ENCODE measurements at places on chromosomes 12 and 14. TPM values are rescaled to one million over a fixed set of nuclear protein-coding genes. Genes with fewer than 3 reads are reported as not detected.

Gene CCND2
- 115 TPM for total RNA-seq

Gene ANO4
- 0.20 TPM for total RNA-seq

Gene TBC1D30
- 1.5 TPM for total RNA-seq

Gene CCDC184
- total RNA-seq: 0.30 TPM

DNA sequence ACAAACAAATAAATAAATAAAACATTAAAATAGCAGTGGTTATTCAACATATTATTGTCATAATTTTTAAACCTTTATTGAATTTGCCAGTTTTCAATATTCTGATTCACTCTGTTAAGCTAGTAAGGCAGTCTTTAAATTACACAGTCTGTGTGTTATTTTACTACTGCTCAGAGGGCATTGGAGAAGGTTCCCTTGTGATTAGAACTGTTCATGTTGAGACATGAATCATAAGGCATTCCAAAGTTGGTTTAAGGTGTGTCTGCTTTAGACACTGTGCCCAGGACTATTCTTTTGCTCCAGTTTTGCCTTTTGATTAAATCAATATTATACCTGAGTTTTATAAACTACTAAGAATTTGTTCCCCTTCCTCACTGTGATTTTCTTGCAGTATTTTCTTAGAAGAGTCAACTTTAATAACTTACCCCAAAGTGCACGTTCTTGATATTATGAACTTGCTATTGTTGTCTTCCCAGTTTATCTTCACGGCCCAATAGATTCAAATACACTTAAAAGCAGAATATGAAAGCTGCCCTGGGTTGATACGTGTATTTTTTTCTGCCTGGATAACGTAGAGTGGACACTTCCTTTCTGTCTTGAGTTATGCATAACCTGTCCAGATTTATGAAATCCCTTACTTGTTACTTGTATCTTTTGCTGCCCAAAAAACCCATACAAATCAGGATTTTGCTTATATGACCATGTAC, 105.3 kb upstream of the BCAT1 start:
- DNase-seq: no peak

DNA sequence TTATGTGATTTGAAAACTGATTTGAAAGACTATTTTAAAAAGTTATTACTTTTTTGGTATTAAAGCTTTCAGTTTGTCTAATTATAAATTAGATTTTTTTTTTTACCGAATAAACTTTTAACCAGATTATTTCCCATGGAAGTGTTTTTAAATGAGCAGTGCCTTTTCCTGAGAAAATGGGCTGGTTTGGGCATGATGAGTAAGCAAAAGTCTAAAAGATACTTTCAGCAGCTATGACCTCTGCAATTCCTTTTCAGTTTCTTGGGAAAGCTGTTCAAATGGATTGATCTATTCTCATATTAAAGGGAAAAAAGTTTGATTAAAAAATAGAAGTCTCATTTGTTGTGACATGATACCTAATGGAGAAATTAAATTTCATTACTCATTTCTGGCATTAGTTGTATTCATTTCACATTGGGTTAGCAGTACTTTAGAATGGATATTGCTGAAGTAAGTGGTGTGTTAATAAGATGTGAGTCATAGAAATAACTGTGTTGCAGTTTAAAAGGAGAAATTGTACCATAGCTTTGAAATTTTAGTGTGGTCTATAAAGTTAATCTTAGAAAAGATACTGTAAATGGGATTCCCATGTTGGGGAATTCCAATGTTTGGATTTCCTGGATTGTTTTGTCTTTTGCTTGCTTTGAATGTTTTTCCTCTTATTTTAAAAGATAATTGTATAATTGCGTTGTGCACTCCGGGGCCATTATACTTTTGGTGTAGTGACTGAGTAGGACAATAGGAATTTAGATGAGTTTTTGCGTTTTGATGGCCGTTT, 21.0 kb downstream of the KTN1 start:
- no peak for DNase-seq

DNA sequence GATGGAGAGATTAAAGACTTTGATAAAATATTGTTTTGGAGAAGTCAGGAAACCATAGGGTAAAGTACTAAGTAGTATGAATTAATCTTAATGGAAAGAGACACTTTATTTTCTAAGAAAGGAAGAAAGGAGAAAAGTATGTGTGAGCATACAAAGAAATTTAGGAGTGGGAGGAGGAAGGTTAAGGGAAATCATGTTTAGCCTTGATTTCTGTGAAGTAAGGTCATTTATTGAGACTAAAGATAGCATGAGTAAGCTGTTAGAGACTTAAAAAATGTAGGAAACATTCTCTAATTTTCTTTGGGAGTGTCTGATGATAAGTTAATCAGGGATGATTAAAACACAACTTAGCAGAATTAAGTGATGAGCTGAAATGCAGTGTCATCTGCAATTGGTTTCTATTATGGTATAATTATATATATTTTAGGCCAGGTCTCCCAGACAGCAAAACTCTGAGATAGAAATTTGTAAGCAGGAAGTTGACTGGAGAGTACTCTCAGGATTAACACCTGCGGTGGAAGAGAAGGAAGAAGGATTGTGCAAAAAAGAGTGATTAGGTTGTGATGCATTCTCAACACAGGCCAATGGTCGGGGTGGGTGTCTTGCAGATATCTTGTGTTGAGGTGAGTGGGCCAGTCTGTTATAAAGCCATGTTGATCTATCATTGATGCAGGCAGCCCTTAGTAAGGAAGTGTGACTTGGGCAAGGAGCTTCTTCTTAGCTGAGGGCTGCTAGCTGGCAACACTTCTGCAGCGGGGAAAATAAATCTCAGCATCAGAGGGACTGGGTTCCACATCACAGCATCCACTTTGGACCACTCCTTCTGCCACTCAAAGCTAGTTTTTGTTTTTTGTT, 256.2 kb downstream of the AEBP2 start:
- no peak for DNase-seq

- no peak for DNase-seq
Measured at GRCh38 chr12:52872644-52873389, 24.0 kb upstream of the KRT78 start.

DNA sequence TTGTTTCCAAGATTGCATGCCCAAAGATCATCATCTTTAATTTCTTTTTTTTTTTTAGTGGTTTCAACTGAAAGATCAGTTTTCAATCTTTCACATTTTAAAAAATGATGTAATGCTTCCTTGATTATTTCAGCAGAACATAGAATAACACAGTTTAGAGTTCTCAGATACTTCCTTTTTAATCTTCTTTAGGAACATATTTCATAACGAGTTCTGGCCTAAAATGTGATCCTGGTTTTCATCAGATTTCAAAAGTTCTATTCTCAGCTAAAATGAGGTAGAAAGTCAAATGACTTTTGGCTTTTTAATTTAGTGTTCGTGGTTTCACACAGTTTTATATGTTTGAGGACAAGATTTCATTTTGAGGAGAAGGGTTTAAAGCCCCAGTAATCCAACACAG, 40.0 kb upstream of the NR1H4 start:
- no peak for DNase-seq

DNA sequence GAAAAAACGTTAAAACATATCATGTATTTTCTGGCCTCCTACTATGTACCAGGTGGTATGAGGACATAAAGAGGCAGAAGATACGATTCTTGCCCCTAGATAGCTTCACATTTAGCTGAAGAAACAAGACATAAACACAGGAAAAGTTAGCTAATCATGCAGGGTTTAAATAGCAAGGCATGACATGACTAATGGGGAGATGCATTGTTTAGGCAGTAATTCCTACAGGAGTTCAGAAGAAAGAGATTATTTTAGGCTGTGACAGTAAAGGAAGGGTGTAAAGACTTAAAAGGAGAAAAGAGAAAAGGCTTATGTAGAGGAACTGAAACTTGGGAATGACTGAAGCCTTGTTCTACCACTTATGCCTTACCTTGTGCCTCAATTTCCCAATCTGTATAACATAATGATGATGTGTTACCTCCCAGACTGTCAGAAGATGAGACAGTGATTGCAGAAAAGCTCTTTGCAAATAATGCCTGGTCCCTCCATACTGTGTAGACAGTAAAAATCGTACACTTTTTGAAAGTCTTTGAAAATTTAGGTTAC, 44.4 kb downstream of the PRKCH start:
- no peak for DNase-seq

DNA sequence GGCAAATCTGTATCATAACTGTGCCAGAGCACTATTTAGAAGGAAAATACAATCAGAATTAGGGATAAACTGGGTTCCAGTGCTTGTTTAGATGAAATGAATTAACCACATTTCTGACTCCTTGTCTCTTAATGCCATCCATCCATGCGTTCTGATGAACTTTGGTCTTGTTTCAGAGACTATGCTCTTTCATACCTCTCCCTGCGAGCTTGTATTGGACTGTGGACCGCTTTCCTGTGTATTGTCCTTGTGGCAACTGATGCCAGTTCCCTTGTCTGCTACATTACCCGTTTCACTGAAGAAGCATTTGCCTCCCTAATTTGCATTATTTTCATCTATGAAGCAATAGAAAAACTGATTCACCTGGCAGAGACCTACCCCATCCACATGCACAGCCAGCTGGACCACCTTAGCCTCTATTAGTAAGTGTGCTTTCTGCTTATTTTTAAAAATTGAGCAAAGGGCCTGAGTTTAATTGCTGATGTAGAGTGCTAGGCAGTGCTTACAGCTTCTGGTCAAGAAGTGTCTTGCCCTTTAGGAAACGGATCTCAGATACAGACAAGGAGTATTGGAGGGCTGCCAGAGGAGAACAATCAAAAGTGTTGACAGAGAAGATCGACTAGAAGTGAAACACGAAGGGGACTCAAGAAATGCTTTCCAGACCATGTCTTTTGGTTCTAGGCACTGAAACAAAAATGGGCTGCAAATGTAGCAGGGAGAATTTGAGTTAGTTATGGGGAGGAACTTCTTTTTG, 46.7 kb downstream of the SLC4A8 start:
- DNase-seq: no peak

GRCh38 chr12:113697651-113698509, 226.2 kb upstream of the LHX5 start:
- DNase-seq: no peak

Data from skin of body (tissue), 3 donors.